ENCODE measurements at places on chromosomes 16 and 17. TPM values are rescaled to one million over a fixed set of nuclear protein-coding genes. Genes with fewer than 3 reads are reported as not detected.

FAM171A2 gene
- total RNA-seq, result 15.2 TPM

CRHR1 gene
- total RNA-seq, result not detected

KRTAP2-4 gene
- total RNA-seq, result not detected

SDR42E1 gene
- 0.15 TPM for total RNA-seq

SP6 gene
- total RNA-seq, result 0.17 TPM

PABPN1L gene
- not detected for total RNA-seq

SLC35G6 gene
- not detected for total RNA-seq

WNT9B gene
- total RNA-seq, result not detected

OTOP3 gene
- total RNA-seq, result not detected

TSNAXIP1 gene
- total RNA-seq, result 1.3 TPM

TP53TG3F gene
- not detected for total RNA-seq

PRKCA gene
- total RNA-seq, result 45.7 TPM

KRT36 gene
- not detected for total RNA-seq

EME2 gene
- total RNA-seq, result 18.0 TPM

ABCC12 gene
- total RNA-seq, result 0.15 TPM

TMC5 gene
- not detected for total RNA-seq

CD300H gene
- total RNA-seq, result not detected

SLC13A2 gene
- not detected for total RNA-seq

HS3ST2 gene
- total RNA-seq, result not detected

ADAMTS18 gene
- not detected for total RNA-seq

OR4D1 gene
- under 0.01 TPM for total RNA-seq

MYH10 gene
- total RNA-seq, result 110 TPM

GCGR gene
- total RNA-seq, result not detected

TLCD2 gene
- total RNA-seq, result 4.9 TPM

ABCC6 gene
- total RNA-seq, result 2.3 TPM

TEKT3 gene
- total RNA-seq, result 0.50 TPM

IL32 gene
- total RNA-seq, result 2.6 TPM

HID1 gene
- 0.29 TPM for total RNA-seq

KIF19 gene
- total RNA-seq, result not detected

ZP2 gene
- total RNA-seq, result not detected

All from smooth muscle cell of trachea (primary cell).